Gastroesophageal sphincter (tissue), 4 donors: ENCODE measurements at places on chromosomes 5 and 9.

DNA sequence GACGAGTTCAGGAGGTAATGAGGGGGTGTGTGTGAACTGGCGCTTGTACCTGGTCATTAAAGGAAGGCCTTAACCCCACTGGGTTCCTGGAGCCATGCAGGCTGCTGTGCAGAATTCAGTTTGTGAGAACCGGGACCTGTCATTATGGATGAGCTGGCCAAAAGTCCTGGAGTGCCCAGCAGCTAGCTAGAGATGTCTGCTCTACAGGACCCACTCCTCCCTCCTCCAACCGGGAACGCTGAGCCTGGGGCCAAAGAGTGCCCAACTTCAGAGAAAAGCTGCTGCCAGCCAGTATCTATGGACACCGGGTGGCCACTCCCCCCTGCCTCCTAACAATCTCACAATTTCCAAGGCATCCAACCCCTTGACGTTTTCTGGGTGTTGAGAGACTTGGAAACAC is 1.2 kb downstream of the ENTREP1 start:
- no peak for ATAC-seq

- ATAC-seq = no peak
Measured at GRCh38 chr9:109241207-109241606, 74.2 kb upstream of the FRRS1L start.

DNA sequence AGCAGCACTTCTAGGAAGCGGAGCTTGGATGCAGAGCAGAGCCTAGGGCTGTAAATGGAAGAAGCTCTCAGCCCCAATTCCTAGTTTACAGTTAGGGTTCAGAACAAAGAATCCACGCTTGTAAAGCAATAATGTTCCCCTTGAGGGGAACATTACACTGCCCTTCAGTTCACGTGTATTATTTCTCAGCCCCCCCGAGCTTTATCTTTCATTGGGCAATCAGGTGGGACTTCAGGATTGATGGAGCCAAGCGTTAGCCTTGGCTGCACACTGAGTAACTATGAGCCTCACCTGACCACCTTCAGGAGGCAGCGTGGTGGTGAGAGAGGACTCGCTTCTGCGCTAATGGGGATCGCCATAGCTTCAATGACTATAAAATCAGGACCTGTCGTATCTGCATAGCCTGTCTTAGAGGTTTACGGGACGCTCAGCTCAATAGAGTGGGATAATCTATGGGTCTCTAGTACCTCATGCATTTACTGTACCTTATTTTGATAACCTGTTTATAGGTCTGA is 157.0 kb upstream of the RASEF start:
- no peak for ATAC-seq

- no peak for ATAC-seq
Measured at GRCh38 chr5:33023649-33024048, 312.5 kb downstream of the NPR3 start.

DNA sequence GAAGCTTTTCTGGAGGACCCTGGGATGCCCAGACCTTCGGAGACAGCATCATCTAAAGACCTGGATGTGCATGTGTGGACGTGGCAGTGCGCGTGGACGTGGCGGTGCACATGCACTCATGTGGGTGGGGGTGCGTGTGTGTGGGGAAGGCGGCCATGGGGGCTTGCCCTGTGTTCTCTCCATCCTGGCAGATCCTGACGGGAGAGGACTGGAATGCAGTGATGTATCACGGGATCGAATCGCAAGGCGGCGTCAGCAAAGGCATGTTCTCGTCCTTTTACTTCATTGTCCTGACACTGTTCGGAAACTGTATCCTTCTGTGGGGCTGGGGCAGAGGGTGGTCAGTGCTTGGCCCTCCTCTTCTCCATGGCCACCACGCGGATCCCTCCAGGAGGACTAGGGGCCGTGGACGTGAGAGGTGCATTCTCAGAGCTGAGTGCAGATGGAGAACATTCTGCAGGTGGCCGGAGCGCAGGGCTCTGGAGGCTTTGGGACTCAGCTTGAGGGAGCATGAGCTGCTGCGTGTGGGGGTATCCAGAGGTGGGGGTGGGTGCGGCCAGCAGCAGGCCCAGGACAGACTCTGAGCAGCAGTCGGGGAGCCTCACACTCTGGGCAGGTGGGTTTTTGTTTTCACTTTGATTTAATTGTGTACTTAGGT is 129.1 kb downstream of the CACNA1B start:
- no peak for ATAC-seq

GRCh38 chr5:88673253-88674105 is 209.5 kb downstream of the MEF2C start:
- no peak for ATAC-seq

DNA sequence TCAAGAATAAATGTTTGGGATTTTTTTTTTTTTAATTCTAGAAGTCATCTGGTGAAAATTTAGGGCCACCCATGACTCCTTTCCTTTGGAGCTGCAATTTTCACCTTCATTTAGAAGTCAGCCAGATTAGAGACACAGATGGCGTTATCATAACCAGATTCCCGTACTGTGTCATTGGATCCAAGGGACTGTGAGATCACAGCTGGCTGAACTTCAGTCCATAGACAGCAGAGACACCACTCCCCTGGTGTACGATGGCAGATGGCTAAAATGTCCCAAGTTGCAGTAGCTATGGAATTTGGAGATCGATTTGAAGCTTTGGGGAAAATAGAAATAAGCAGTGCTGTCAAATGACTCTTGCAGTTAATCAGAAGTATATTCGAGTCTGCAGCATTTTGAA is 216.3 kb downstream of the RFK start:
- no peak for ATAC-seq

DNA sequence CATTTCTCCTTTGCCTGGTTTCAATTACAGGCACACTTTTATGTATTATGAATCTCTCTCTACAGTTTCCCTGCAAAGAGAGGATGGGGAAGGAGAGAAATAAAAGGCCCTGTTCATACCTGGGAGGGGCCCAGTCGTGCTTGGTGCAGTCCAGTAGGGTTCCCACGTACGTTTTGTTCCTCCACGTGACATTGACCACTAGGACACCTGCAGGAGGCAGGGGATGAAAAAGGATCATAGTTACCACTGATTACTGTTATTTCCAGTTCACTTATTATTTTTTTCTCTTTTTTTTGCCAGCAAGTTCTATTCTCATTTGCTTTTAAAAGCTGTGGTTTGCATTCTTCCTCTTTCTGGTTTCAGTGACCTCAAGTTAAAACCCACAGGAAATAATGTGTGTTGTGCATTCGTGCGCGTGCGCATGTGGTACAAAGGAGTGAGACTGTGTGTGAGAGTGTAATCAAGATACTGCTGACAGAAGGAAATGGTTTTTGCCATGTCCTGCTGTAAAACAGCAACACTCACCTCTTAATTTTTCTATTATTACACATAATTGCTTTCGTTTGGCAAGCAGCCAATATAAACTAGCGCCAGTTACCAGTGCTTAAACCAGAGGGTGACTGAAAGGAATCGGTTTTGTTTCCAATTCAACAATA is 96.8 kb downstream of the ZNF608 start:
- ATAC-seq = peak; percentile 17

- ATAC-seq = no peak
Measured at GRCh38 chr5:101929628-101930027, 366.5 kb downstream of the SLCO4C1 start.

DNA sequence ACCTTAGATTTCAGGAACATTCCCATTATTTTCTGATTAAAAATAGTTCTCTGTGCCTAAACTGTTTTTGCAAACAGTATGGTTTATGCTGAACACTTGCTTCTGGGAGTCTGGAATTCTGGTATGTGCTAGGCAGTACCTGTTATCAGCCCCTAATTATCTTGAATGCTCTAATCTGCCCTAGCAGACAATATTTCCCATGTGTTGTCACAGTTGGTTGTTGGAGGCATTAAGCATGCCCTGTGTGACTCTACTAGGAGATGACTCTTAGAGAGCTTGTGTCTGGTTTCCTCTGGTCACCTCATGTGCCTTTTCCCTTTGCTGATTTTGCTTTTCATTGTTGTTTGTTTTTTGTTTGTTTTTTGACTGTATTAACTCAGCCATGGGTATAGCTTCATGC is 36.6 kb downstream of the UHRF2 start:
- no peak for ATAC-seq

GRCh38 chr5:93382188-93382825 is 198.7 kb downstream of the NR2F1-AS1 start:
- no peak for ATAC-seq

DNA sequence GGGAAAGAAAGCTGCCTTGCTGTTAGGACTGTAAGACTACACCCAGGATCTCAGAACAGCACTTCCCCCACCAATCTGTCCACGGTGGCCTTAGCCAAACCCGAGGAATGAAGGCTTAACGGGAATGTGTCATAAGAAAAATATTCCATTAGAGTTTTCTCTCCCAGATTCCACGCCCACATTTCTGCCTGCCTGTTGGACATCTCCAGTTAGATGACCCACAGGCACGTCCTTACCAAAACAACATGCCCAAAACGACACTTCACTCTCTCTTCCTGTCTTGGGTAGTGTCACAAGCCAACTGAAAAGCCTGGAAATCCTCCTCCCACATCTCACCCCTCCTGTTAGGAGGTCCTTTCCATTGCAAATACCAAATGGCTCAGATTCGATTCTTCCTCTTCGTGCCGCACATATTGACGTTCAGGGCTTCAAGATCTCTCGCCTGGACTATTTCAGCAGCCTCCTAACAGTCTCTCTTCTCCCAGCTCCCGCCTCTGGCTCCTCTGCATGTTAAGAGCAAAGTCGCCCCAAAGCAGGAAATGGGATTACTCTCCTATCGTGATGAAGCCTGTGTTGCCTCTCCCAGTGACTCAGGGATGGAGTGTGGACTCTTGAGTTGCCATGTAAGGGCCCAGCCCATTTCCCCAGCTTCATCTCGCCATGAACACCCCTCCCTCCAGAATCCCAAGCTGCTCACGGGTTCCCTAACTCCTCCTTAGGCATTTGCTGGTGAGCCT is 159.3 kb downstream of the NR3C1 start:
- peak; percentile 92 for ATAC-seq

- no peak for ATAC-seq
Measured at GRCh38 chr5:157710882-157711281, 20.3 kb upstream of the THG1L start.

- ATAC-seq = no peak
Measured at GRCh38 chr9:36208521-36209253, 18.0 kb downstream of the CLTA start.

DNA sequence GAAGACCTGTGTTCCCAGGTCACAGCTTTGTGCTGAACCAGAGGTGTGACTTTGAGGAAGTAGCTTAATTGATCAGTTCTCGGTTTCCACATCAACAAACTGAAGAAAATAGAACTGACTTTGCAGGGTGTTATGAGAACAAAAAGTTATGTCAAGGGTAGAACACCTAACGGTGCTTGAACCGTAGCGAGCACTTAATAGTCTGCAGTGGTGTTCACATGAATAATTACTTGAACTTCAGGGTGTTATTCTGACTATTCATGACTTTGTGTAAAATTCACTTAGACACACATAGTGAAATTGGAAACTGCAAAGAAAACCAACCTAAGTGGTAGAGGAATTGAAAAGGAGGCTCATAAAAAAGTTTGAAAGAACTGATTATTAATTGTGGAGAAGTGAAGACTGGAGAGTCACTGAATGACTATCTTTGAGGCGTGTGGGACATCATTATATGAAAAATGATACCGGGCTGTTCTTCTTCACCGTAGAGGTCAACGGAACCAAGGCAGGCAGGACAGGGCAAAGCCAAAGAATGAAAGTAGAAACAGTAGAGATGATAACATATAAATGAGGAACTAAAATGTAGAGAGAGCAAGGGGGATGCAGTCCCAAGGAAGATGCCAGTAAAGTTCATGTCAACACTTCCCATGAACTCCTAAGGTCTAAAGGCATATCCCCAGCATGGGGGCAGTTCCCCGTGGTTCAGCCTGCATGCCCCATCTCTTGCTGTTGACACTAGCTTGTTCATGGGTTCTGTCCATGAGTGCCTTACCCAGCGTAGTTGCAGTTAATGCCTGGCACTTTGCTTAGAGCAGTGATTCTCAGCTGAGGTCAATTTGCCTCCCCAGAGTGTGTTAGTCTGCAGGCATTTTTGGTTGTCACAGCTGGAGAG is 118.7 kb downstream of the ZNF462 start:
- ATAC-seq = no peak

DNA sequence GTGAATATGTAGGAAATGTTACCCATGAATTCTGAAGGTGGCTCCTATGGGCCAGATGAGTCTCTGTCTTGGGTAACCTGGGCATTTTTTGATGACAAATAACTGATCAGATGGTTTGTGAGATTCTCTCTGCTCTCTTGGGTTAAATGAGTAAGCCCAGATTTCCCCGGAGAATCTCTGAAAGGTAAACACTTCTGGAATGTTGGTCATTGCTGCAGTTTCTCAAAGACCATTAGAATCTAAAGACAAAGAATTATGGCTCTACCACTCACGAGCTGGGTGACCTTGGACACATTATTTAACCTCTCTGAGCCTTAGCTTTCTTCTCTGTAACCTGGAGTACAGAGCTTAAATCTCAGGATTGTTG is 191.2 kb downstream of the DAB2IP start:
- no peak for ATAC-seq

- ATAC-seq = no peak
Measured at GRCh38 chr5:102895234-102895633, 140.1 kb downstream of the PAM start.

- ATAC-seq = no peak
Measured at GRCh38 chr5:124260921-124261515, 485.4 kb downstream of the ZNF608 start.

GRCh38 chr5:108379722-108380530 is 2.0 kb downstream of the FBXL17 start:
- no peak for ATAC-seq

GRCh38 chr5:54580997-54581811 is 63.6 kb downstream of the SNX18 start:
- peak; percentile 14 for ATAC-seq

DNA sequence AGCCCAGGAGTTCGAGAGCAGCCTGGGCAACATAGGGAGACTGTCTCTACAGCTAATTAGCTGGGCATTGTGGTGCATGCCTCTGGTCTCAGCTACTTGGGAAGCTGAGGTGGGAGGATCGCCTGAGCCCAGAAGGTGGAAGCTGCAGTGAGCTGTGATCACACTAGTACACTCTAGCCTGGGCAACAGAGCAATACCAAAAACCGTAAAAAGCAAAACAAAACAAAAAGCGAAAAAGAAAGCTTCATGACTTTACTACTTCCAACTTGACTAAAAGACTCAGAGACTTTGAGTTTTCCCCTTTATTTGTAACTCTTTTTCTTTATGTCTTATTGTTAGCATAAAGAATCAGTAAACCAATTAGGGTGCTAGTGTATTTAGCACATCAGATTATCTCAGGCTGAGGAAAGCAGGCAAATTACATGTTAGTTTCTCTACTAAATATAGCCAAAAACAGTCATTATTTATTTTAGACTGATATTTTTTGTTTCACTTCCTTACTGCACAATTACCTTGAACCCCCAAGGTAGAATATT is 5.4 kb downstream of the RAD17 start:
- ATAC-seq = no peak

GRCh38 chr9:89592213-89592815 is 12.5 kb upstream of the GADD45G start:
- no peak for ATAC-seq

- no peak for ATAC-seq
Measured at GRCh38 chr5:80181618-80182211, 74.1 kb downstream of the SERINC5 start.
